ENCODE measurements at places on chromosomes 6 and 20.

DNA sequence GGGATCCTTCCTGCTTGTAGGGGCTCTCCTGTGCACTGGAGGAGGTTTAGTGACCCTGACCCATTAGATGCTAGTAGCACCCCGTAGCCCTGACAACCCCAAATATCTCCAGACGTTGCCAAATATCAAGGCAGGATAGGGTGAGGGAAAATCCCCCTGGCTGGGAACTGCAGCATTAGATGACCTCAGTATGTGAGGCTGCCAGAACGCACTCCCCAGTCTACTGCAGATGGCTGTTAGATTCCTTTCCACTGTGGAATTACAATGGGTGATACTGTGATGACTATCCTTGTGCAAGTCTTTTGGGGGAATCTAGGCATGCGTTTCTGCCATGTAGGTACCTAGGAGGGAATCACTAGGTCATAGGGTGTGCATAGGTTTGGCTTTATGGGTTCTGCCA is 226.3 kb upstream of the KCNG1 start:
- DNase-seq = no peak

GRCh38 chr20:35344354-35344837 is 52.2 kb upstream of the FAM83C start:
- no peak for DNase-seq

DNA sequence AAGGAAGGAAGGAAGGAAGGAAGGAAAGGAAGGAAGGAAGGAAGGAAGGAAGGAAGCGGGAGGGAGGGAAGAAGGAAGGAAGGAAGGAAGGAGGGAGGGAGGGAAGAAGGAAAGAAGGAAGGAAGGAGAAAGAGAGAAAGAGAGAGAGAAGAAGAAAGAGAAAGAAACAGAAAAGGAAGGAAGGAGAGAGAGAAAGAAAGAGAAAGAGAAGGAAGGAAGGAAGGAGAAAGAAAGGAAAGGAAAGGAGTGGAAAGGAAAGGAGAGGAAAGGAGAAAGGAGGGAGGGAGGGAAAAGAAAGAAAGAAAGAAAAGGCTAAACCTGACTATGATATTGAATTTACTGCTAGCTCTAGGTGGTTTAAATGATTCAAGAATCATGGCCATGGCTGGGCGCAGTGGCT is 5.3 kb upstream of the ASIP start:
- DNase-seq = no peak

- DNase-seq = no peak
These were observed 195.4 kb downstream of the TBX18 start for GRCh38 chr6:84568971-84569370.
